ENCODE measurements at places on chromosomes 16 and 17.

DNA sequence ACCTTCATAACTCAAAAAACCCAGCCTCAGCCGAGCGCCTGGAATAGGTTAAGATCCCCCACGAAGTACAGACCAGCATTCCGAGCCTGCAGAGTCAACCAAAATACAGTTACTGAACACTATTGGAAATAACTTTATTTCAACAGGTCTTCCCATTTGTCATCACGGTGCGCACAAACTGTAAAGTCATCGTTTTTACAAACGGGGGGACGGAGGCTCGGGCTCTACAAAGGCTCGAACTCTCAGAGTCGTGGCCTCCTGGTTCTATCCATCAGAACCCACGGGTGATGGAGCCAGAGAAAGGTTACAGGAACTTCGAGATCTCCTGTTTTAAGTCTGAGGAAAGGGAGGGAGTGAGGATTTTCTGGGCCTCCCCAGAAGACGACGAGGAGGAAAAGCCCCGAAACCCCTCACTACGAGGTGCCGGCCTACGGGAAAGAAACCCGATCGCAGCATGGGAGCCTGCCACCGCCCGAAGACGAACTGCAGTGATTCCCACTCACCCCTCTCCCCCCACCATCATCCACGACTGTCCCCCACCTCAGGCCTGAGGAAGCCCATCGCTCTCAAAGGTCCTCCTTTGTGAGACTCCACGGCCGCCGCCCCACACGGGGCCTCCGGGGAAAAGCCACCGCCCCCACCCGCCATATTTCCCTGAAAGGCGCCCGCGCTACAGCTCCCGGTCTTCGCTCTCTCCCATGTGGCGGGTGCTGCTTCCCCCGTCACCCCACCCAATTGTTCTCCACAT lies 917 bp downstream of the YWHAE start:
- DNase-seq, result no peak

GRCh38 chr16:76278980-76279379 lies 1.8 kb downstream of the CNTNAP4 start:
- no peak for DNase-seq

GRCh38 chr17:49565948-49566491 lies 9.7 kb upstream of the NXPH3 start:
- no peak for DNase-seq

DNA sequence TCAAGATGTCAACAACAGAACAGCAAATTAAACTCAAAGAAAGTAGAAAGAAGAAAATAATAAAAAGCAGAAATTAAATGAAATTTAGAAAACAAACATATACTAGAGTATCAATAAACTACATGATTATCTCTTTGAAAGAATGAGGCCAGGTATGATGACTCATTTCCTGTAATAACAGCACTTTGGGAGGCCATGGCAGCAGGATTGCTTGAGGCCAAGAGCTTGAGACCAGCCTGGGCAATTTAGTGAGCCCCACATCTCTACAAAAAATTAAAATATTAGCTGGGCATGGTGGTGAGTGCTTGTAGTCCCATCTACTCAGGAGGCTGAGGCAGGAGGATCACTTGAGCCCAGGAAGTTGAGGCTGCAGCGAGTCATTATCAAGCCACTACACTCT lies 232.5 kb downstream of the RAB11FIP4 start:
- no peak for DNase-seq

DNA sequence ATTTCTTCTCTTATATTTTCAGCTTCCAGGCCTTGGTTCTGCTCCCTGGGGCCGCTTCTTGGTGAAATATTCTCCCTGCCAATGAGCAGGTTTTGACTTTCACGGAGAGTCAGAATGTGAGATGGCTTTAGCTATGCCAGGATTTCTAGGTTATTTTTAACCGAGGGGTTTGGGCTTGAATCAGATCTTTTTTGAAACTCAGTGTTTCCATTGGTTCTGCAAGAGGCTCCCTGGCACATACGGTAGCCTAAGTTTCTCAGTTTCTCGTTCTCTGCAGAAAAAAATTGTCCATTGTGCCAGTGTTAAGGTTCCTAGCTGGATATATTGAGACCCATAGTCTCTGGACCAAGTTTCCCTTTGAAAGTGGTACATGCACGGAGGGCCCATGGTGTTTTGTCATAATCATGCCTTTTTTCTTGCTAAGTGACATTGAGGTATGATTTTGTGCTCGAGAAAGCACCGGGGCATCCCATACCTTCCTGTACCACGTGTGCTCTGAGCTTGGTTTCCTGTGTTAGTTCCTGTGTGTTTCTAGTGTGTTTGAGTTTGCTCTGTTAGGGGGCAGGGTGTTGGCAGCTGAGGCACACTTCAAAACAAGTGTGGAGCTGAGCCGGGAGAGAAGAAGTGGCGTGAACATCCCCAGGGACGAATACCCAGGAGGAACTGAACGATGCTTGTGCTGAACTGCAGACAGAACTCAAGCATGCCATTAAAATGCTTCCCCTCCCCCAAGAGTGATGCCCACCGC lies 127.2 kb downstream of the HS3ST3B1 start:
- DNase-seq, result peak; percentile 1

GRCh38 chr16:12341966-12342365 lies 365.4 kb downstream of the SNX29 start:
- no peak for DNase-seq

DNA sequence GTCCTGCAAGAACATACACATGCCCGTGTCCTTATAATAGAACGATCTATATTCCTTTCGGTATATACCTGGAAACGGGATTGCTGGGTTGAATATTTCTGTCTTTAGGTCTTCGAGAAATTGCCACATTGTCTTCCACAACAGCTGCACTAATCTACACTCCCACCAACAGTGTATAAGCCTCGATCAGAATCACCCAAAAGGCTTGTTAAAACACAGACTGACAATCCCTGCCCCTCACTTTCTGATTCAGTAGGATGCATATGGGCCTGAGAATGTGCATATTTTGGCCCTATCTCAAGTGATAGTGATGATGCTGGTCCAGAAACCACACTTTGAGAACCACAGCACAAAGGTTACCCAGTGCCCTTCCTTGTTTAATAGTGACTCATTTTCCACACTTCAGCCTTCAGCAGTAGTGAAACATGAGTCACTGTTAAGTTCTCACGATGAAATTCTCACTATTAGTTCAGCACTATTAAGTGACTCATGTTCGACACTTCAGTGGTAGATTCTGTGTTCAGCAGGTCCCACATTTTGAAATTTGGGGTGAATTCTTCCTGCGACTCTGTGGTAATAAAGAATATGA lies 215.6 kb downstream of the GRIN2A start:
- DNase-seq, result no peak

GRCh38 chr16:55501549-55502322 lies 7.1 kb upstream of the LPCAT2 start:
- DNase-seq, result no peak

DNA sequence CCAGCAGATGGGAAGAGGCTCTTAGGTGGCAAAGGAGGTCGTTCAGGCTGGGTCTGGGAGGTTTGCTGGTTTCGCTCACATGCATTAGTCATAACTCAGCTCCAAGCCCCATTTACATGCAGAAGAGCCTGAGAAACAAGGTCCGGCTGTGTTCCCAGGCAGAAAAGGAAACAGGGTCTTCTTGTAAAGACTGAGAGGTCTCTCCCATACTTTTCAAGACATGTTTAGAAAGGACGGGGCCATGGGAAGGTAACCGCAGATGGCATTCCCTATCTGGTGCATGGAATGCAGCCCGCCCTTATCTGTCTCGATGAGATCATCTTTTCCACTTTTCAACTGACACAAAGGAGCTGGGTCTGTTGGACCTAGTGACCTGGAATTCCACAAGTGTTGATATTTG lies 389.0 kb upstream of the CDH11 start:
- no peak for DNase-seq

DNA sequence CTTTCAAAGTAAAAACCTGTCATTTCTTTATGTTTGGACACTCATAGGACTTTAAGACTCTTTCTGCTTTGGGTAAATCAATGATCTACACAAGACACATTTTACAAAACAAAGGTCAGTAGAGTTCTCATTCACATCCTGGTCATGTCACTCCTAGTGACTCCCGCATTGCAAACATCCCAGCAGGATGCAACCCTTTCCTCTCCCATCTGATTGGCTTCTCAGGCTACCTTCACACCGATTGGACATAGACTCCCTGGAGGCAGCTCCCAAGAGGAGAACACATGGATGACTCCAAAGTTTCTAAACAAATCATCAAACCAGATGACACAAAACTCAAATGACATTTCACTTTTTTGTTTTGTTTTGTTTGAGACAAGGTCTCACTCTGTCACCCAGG lies 43.8 kb upstream of the ACSM2B start:
- DNase-seq, result no peak

DNA sequence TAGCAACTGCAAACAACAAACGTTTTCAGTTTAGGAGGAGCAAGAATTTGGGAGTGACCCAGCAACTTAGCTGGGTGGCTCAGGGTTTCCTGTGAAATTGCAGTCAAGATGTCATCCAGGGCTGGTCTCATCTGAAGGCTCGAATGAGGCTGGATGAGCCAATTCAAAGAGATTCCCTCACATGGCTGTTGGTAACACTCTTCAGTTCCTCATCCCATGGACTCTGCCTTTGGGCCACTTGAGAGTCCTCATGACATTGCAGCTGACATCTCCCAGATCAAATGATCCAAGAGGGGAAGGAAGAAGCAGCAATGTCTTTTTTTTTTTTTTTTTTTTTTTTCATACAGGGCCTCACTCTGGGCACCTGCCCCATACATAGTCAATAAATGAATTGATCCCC lies 26.3 kb downstream of the UBALD1 start:
- DNase-seq, result no peak

DNA sequence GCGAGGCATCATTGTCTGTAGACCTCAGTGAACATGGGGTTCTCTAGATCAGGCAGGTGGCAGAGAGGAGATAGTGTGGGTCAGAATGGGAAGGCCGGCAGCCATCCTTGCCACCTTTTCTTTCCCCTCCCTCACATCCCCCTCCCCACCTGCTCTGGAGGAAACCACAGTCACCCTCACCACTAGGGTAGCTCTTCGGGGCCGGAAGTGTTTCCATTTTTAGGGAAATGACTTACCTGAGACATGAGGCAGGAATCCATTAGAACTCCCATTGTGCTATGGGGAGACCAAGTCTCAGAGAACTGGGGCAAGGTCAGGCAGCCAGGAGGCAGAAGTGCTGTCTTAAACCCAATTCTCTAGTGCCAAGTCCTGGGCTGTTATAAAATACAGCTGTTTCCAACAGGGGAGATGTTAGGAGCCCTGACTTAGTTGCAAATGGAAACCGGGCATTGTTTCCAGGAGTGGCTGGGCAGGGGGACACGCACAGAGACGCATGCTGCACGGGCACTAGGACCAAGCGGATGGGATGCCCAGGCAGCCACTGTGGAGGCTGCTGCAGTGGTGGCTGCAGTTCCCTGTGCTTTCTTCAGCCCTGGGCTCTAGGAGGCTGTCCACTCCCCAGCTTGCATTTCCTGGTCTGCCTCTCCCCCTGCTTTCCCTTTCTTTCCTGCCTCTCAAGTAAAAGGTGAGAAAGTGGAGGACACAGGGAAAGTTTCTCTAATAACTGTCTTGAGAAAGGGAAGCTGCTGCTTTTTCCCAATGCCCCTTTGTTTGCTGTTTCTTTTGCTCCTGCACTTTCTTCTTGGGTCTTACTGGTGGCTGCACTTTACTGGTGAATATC lies 2.8 kb downstream of the HAS3 start:
- no peak for DNase-seq
